ENCODE measurements at places on chromosomes 7 and 10. TPM values are rescaled to one million over a fixed set of nuclear protein-coding genes. Genes with fewer than 3 reads are reported as not detected.

Gene CTNNA3
- under 0.01 TPM for total RNA-seq

Gene COL26A1
- not detected for total RNA-seq

Gene EIF5AL1
- 0.33 TPM for total RNA-seq

DNA sequence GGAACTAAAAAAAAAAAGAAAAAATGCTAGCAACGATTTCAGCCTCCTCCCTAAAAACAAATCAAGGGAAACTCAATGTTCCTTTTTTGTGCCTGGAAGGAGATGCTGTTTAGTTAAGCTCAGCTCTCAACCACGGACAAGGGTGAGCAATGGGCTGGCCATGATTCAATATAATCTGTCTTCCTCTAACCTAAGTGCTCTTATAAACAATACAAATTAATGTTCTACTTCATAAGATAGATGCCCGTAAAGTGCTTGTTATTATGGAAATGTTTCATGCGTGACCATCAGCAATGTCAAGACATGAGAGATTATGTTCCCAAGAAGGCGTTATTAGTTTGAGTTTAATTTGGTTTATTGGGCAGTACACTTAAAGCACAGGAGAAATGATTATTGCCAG is 320.3 kb downstream of the SFMBT2 start:
- DNase-seq, result peak; percentile 39

GRCh38 chr10:33333260-33334101 is 986 bp downstream of the NRP1 start:
- peak; percentile 34 for DNase-seq
